ENCODE measurements at places on chromosomes 6 and 20. TPM values are rescaled to one million over a fixed set of nuclear protein-coding genes. Genes with fewer than 3 reads are reported as not detected.

Gene APOBEC2
- not detected for total RNA-seq

Gene SOBP
- 0.20 TPM for total RNA-seq

Gene PTCRA
- not detected for total RNA-seq

Gene DCDC2
- not detected for total RNA-seq

Gene CST9L
- not detected for total RNA-seq

Gene SLC17A9
- 3.9 TPM for total RNA-seq

Gene ZSCAN31
- 9.1 TPM for total RNA-seq

Gene GUCA1A
- total RNA-seq: not detected

Gene MLIP
- total RNA-seq: 1.1 TPM

Gene CST5
- total RNA-seq: not detected

Gene PNLDC1
- not detected for total RNA-seq

Gene VWA7
- total RNA-seq: 0.40 TPM

Gene RSPH4A
- 0.60 TPM for total RNA-seq

Gene PHACTR1
- total RNA-seq: 0.40 TPM

Gene FOXF2
- not detected for total RNA-seq

Gene GLYATL3
- not detected for total RNA-seq

Gene LRRN4
- not detected for total RNA-seq

Gene BMP7
- total RNA-seq: not detected
